ENCODE measurements at places on chromosomes 2 and 18.

GRCh38 chr2:58319481-58319880 lies 78.4 kb upstream of the FANCL start:
- no peak for DNase-seq

DNA sequence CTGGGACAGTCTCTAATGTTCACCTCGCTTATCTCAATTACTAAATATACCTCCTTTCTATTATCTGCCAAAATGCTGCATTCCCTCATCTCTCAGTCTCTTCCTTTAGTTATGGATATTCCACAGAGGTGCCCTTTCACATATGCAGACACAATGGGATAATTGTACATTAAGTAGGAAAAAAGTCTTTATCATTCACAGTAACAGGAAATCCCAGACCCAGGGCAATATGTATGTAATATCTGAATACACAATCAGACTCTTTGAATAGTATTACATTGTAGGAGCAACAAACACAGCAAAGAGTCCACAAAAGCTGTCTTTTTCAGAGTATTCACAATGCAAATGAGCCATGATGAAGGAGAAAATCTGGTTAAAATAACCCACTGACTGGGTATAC lies 1399.0 kb upstream of the ZEB2 start:
- no peak for DNase-seq

- no peak for DNase-seq
Observed at GRCh38 chr2:18047896-18048657, 169.6 kb downstream of the KCNS3 start.

DNA sequence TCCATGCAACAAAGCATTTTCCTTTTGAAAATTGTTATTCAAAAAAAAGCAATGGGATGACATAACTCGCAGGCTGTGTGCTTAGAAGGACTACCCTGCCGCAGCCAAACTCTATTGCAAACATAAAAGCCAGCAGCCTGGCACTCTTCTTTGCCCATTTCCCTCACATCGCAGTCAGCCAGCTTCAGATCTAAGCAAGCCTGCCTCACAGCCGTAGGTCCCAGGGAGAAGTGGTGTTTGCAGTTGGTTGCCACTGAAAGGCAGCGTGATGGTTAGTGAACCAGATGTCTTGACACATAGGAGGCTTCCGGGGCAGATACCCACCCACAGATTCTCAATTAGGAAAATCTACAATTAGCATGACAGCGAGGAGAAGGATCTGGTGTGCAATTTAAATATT lies 655.2 kb downstream of the RNF144A start:
- no peak for DNase-seq

- peak; percentile 70 for DNase-seq
Observed at GRCh38 chr2:195659982-195660890, 3.2 kb downstream of the SLC39A10 start.

DNA sequence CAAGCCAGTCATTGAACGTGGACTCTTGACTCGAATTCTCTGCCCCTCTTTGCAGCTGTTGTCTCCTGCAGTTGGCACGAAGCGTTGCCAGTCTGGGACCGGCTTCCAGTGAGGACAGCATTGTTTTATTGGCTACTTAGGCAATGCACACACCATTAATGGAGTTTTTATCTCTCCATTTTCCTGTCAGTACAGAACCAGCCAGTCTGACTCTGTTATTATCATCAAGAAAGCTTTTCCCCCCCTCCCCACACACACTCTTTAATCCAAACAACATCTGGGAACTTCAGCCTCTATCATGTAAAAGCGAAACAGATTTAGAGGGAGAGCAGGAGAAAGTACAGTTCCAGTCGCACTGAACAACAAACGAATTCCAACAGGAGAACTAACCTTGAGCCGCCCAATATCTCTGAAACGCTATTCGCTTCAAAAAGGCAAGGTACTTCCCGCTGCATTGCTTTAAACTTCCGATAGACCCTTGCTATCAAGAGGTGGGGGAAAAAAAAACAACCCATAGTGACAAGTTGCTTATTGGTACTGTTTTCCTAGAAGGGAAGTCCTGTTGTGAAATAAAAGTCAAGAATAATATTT lies 38.2 kb downstream of the ACVR1 start:
- DNase-seq, result no peak

GRCh38 chr2:156319811-156320485 lies 12.6 kb downstream of the NR4A2 start:
- no peak for DNase-seq

DNA sequence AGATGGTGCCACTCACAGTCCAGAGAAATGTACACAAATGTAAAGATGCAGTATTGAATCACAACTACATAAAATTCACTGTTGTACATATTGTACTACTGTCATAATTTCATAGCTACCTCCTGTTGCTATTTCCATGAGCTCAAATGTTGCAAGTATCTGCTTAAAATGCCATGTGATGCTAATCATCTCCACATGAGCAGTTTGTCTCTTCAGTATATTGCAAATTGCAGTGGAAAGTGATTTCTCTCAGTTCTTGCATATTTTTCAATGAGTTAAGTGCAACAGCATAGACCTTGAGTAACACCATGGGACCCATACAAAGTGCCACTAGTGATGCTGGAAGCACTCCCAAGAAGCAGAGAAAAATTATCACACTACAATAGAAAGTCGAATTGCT lies 51.9 kb downstream of the MAIP1 start:
- no peak for DNase-seq

DNA sequence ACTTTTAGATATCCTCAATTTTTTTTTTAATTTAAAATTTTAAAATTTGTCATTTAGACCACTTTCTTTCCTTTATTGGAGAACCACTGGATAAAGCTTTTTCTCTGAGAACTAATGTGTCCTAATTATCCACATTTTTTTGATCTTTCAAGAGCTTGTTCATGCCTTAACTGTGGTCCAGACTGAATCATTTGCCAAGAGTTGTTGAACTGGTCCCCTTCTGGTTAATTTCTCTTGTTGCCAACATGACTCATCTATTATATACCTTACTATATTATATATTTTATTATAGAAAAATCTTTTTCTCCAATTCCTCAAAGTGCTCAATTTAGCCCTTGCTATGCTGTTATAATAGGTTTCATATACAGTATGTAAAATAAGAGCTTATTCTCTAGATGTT lies 53.1 kb upstream of the TMEM87B start:
- DNase-seq, result no peak

GRCh38 chr2:241161646-241162281 lies 11.5 kb downstream of the PPP1R7 start:
- no peak for DNase-seq

- no peak for DNase-seq
Observed at GRCh38 chr2:210190345-210190744, 19.1 kb upstream of the KANSL1L start.

DNA sequence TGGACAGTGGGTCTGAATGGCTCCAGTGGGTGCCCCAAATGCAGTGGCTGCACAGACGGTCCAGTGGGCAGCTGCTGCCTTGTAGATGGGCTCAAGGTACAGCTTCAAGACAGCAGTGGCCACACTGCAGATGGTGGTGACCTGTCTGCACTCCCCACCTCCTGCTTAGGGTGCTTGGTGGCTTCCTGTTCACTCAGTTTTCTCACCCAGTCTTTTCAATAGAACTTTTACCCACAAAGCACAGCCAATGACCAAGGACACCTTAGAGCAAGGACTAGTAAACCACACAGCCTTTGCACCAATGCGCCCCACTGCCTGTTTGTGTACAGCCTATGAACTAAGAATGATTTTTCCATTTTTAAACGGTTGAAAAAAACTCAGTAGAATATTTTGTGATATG lies 34.9 kb downstream of the MEX3C start:
- DNase-seq, result no peak

GRCh38 chr2:203707530-203707929 lies 1.1 kb downstream of the CD28 start:
- no peak for DNase-seq

- no peak for DNase-seq
Observed at GRCh38 chr2:207041279-207041678, 102.0 kb downstream of the CPO start.

DNA sequence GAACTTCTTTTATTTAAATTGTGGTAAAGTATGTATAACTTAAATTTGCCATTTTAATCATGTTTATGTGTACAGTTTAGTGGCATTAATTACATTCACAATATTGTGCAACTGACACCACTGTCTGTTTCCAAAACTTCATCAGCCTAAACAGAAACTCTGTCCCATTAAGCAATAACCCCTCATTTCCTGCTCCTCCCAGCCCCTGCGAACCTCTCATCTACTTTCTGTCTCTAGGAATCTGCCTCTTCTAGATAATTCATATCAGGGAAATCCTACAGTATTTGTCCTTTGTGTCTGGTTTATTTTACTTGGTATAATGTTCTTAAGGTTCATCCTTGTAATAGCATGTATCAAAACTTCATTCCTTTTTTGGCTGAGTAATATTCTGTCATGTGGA lies 75.1 kb downstream of the BOLA3 start:
- DNase-seq, result no peak

DNA sequence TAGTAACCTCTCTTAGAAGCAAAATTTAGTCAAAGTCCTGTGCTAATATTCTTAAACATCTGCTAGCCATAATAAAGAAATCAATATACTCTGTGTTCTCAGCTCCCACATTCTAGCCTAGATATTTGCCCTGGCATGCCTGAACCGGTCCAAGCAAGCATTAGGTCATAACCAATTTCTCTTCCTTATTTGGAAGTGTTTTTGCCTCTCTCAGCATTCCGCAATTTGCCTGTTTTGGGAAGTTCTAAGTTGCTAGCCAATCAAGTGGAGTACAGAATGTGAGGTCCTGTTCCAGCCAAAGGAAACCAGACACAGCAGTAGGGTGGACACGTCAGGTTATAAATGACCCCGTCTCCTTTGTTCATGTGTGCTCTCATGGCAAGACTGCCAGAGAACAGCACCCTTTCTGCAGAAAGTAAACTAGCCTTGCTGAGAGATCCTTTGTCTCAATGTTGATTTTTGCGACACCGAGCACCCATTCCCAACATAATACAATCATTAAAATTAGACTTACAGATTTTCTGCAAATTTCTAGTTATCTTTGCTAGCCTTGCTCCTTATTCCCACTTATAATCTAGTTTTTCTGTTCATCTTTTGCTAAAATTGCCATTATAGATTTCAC lies 13.0 kb upstream of the SULT1C4 start:
- no peak for DNase-seq

DNA sequence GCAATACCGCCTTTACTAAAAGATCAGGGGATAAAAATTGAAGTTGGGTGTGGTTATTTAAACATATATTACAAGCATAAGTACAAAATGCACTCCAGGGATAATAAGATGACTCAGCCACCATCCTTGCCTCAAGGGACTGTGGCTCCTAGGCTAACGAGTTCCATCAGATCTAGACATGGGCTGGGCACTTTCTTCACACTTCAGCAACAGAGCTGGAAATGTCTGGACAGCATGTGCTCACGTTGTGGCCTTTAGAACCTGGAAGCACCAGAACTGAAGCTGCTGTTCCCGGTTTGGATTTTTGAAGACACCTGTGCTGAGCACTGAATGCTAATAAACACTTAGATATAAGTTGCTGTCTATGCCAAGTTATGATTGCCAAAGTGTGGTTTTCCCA lies 384.2 kb upstream of the SALL3 start:
- DNase-seq, result no peak

- no peak for DNase-seq
Observed at GRCh38 chr2:233944269-233944668, 27.1 kb downstream of the TRPM8 start.

DNA sequence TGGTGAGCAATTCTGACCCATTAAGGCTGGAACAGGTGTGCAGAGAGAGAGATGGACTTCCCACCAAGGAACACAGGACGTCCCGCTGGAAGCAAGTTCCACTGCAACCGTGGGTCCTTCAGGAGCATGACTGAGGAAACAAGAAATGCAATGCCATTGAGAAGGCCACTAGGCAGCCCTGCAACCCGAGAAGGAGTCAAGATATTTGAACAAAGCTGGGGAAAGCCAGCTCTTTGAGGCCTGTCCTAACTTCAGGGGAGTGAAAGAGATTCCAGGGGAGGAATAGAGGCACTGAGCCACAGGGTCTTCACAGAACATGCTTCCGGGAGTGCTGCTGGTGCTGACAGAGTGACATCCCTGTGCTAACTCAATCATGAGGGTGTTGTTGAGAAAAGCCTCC lies 153.8 kb upstream of the ZNF236 start:
- DNase-seq, result no peak

GRCh38 chr2:158778243-158778642 lies 16.9 kb upstream of the DAPL1 start:
- DNase-seq, result no peak

GRCh38 chr2:190972213-190972612 lies 41.8 kb downstream of the STAT1 start:
- no peak for DNase-seq

GRCh38 chr2:191276792-191277465 lies 31.7 kb downstream of the MYO1B start:
- DNase-seq, result no peak

DNA sequence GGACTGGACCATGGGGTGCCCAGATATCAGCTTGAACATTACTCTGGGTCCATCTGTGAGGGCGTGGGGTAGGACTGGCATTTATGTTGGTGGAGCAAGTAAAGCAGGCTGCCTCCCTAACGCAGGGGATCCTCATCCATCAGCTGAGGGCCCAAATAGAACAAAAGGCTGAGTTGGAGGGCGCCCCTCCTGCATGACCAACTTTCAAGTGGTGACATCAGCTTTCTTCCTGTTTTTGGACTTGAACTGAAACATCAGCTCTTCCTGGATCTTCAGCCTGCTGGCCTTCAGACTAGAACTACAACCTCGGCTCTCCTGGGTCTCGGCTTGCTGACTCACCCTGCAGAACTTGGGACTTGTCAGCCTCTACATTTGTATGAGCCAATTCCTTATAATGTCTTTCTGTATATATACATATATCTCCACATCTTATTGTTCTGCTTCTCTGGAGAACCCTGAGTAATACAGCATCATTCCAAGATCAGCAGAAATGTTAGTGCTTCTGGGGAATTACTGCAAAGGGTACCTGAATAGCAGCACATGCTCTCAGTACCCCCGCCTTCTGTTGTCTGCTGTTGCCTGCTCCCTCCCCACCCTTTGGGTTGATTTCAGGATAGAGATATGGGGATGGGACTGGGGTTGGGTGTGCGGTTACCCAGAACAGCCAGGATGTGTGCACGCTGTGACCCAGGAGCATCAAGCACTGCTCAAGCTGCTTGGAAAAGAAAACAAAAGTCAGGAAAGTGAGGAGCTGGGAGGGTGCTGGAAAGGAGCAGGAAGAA lies 20.0 kb downstream of the TMEM127 start:
- no peak for DNase-seq

DNA sequence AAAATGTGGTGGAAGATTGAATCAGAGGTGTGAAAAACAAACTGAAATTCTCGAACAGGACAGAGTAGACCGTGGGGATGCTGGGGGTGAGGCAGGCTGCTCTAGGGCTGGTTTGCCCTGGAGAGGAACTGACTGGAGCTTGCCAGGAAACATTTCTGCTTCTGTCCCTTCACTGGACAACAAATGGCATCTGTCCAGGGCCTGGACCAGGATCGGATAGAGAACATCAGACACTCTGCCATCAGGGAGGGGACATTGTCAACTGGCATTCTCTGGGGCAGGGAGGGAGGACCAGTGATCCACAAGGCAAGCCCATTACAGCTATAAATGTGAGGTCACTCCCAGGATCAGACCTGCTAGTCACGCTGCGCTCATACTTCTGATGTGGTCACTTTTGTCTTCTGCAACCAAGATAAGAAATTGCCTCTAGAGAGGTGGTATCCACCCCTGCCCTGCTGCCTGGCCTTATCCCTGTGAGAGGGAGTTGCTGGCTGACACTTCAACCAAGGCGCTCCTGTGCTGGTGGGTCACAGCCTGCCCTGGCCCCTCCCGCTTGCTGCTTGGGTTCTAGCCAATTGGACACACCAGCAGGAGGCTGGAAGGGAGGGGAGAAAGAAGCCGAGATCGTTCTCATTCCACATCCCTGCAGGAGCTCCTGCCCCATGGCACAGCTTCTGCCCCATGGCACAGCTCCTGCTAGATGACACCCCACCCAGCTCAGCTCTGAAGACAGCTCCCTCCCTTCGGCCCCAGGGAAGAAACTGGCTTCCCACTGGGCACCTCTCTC lies 8.7 kb downstream of the NPPC start:
- DNase-seq, result no peak
